ENCODE measurements at places on chromosomes 5 and 9. TPM values are rescaled to one million over a fixed set of nuclear protein-coding genes. Genes with fewer than 3 reads are reported as not detected.

Gene NRARP
- polyA plus RNA-seq, result 6.7 TPM

Gene PFDN1
- 89.3 TPM for polyA plus RNA-seq

Gene MPDZ
- polyA plus RNA-seq, result 52.4 TPM

DNA sequence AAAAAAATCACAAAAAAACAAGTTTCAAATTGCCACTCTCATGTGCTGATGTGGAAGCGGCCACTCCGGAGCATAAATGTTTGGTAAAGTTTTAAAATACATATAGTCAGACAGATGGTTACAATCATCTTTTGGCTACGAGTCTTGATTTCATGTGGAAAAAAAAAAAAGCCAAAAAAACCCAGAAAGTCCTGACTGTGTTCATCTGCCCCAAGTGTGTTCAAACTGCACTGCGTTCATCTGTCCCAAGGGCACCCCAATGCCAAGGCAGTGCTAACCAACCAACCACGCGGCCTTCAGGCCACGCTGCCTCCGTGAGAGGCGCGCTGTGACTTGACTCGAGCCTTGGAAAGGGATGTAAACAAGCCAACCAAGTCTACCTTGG lies 127.1 kb downstream of the MYO10 start:
- no peak for DNase-seq

- no peak for DNase-seq
These were observed 6.9 kb downstream of the ERBIN start for GRCh38 chr5:65933295-65933694.

DNA sequence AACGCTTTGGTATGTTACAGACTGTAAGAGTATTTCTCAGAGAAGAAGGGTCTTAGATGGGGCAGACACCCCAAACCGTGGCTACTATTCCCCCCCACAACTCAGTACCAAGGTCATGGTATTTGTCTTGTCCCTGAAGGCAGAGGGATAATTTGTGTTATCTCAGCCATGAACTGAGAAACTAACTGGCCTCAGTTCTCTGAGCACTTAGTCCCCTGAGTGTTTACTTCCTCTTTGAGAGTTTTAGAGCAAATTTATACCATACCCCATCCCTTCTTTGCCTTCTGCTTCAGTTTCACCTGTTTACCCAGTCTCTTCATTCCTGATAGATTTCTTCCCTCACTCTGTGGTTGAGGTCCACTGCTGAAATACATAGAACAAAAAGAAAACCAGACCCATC lies 183.9 kb downstream of the LRRC70 start:
- DNase-seq, result no peak

DNA sequence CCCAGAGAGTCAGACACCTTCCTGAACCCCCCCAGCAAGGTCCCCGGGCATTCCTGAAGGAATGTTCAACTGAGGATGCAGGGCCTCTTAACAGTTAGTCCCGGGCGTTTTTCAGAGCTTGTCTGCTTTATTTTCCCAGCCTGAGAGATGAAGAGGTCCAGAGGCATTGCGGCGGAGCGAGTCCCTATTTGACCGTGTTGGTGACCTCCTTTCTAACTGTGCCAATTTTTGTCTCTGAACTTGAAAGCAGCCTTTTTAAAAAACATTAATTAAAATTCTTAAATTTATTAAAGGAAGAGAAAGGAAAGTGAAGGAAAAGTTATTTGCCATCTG lies 433 bp upstream of the PTAR1 start:
- DNase-seq, result no peak

DNA sequence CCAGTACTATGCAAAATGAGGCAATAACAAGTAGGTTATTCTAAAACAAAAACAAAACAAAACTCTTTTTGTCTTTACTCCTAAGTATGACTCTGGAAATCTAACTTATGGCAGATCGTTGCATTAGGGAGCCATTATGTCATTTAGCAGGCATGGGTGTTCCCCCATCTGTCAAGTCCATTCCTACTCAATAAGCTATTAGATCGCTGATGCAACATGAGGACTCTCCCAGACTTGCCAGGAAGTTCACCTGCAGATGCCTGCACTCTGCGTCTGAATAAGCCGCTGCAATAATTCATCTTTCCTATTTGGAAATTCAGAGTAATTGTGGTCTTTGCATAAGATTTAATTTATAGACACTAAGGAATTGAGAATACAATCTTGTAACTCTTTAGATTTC lies 585.0 kb downstream of the KIF4B start:
- DNase-seq, result no peak

DNA sequence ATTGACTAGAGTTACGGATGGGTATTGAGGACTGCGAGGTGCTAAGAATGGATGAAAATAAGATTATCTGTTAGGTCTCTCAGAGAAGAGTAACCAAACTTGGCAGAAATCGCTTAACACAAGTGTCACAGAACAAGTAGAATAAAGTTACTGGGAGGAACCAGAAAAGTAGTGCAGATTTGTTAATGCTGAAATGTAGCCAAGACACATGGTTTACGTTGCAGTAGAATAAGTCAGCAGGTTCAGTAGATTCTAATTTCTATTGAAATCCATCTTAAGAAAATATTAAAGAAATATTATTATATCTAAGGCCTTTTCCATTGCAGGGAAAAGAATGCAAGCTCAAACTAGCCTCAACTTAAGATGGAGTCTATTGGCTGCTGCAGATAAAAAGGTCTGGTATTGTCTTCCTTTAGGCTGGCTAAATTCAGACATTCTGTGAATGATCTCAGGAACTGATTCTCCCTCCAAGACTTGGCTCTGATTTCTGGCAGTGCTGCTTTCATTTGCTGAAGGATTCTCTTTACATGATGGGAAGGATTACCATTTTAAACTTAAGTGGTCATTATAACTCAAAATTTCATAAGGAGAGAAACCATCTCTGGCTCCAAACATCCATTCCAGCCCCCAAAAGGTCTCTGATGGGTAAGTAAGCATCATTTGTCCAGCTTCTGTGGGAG lies 314.9 kb downstream of the MARCHF11 start:
- no peak for DNase-seq

- DNase-seq, result peak; percentile 41
These were observed at the start of gene C7 for GRCh38 chr5:40909264-40909663. C7 (plus strand) TSS chr5:40909497; CDS start chr5:40909611, 114 bp downstream.
